ENCODE measurements at places on chromosomes 4 and X.

GRCh38 chr4:243426-243825 is 61.8 kb downstream of the ZNF732 start:
- no peak for DNase-seq

DNA sequence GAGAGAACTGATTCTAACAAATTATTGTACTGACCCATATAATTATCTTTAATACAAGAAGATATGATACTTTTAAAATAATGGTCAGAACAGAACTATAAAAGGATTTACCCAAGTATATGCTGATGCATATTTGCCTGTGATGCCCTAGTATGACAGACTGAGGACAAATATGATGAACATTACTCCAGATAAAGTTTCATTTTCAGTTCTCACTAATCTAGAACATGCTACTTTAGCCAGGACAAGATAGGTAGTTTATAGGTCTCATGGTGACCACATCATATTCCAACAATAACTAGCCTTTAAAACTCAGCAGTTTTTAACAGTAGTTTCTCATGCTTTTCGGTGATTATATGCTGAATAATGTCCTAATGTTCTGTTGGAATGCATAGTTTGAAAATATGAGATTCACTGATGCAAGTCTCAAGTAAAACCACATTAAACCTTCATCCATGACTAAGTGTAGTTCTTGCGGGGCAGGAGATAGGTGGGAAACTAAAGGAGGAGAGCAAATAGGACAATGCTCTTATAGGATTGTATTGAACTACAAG is 295.2 kb upstream of the AGA start:
- no peak for DNase-seq

GRCh38 chrX:133215747-133216146 is 2.4 kb downstream of the TFDP3 start:
- no peak for DNase-seq

DNA sequence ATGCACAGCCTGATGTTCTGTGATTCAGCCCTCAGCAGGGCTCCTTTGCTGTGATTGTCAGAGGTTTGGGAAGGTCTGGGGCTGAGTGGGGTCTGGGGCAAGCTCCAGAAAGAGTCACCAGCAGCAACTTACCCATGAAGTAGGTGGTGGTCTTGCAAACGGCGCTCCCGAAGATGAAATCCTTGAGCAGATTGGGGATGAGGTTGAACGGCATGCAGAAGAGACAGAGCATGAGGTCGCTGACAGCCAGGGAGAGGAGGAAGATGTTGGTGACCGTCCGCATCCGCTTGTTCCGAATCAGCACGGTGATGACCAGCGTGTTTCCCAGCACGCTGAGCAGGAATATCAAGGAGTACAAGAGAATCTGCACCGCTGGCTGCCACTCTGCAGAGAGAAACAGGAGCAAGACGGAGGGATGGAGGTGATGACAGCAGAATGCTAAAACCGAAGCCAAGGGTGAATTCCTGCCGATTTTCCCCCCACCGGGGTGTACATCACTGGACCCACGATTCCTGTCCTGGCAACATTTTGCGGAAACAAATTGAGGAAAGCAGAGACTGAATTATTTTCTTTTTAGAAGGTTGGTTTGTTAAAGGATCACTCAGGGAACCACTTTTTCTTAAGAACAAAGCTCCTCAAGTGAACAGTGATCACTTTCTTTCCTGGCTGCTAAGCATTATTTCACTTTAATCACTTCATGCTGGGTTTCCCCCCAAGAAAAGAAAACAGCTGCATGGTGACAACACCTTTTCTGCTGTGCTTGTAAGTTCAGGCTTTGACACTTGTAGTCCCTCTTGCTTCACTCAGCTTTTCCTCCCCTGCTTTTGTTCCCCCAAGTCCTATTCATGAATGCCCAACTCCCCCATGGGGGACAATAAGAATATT is 941 bp downstream of the CCKAR start:
- DNase-seq, result no peak

DNA sequence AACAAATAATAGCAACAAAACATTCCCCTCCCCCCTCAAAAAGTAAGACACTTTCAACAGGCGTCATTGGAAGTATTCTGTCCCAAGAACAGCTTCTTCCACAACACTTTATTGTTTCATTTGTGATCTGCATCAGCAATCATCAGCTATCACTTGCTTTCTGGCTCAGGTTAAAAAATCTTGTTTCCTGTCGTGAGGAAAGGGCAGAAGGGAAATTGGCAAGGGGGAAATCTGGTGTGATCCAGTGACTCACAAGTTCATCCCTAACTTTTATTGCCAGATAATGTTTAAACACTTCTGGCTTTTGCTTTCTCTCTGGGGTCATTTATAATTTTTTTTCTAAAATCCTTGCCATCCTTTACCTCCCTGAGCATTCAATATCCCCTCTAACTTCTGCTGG is 247.4 kb upstream of the GIMD1 start:
- DNase-seq, result no peak

- no peak for DNase-seq
Measured at GRCh38 chr4:125323654-125324053, 8.9 kb downstream of the FAT4 start.

DNA sequence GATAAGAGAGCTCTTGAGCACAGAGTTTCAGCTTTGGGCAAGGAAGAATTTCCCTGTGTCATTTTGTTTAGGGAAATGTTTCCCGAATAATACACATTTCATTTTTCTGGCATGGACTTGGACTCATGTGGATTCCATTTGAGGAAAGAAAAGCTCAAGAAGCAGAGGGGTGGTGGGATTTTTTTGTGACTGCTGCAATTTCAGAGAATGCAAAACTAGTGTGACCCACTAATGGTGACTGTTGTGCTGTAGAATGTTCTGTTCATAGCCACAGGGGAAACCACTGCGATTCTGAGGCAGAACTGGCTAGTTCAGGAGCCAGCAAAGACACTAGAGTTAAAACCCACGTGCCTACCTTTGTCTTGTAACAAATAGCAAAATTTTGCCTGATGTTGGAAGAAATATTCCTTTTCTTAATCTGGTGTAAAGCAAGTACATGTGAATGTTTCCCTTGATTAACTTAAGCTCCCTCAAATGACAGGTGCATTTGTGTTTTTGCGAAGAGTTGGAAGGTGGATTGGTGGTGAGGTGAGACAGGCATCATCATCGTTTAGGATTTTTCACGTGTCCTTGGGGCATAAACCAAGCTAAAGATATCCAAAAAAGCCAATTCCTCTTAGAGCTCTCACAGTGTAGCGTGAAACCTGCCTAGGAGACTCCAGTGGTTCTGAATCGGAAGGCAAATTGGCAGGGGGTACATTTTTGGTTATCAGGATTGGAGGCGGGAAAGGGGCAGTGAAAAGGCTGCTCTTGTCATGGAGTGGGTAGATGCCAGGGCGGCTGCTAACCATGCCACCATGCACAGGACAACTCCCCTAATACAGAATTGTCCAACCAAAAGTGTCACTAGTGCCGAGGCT is 38.0 kb upstream of the FAM9C start:
- DNase-seq, result no peak
